ENCODE measurements at places on chromosomes 2 and 18.

DNA sequence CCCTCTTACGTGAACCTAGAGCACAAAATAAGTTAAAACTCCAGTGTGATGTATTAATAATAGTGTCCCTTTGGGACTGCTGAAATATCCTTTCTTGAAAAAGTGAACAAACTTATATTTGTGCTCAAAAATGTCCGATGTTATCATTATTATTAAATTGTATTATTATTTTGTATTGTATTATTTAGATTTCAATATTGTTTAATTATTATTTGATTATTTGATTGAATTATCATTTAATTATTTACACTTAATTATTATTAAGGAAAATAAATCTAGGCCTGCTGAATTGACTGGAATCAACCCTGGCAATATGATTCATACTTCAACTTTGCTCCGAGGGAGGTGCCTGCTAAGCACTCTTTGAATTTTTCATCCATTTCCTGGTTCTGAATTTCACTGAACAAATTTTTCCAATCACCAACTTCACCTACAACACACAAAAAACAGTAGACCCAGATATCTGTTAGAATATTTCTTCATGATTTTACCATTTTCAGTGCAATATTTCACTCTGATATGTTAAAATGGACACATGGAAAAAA lies 10.9 kb upstream of the EIF2AK2 start:
- DNase-seq = no peak

DNA sequence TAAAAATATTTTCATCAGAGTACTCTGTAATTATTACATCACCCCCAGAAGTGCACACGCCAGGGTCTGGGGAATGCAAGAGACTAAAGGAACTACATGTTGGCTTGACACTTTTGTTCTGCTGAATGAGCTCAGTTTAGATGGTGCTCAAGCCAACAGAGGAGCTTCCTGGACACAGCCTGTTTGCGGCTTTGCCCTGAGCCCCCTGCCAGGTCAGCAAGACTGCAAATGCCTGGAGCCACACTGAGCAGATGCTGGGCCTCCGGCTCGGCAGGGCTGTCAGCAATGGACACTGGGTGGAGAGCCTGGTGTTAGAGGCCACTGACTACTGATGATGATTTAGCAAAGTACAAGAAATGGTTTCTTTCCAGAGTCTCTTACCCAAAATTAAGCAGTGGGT lies 31.9 kb downstream of the PTPN18 start:
- no peak for DNase-seq

GRCh38 chr18:11749305-11749704 lies 60.2 kb downstream of the GNAL start:
- no peak for DNase-seq

GRCh38 chr18:24846138-24846537 lies 385.7 kb downstream of the HRH4 start:
- DNase-seq = no peak

GRCh38 chr2:224412141-224413015 lies 10.5 kb upstream of the FAM124B start:
- DNase-seq = no peak

DNA sequence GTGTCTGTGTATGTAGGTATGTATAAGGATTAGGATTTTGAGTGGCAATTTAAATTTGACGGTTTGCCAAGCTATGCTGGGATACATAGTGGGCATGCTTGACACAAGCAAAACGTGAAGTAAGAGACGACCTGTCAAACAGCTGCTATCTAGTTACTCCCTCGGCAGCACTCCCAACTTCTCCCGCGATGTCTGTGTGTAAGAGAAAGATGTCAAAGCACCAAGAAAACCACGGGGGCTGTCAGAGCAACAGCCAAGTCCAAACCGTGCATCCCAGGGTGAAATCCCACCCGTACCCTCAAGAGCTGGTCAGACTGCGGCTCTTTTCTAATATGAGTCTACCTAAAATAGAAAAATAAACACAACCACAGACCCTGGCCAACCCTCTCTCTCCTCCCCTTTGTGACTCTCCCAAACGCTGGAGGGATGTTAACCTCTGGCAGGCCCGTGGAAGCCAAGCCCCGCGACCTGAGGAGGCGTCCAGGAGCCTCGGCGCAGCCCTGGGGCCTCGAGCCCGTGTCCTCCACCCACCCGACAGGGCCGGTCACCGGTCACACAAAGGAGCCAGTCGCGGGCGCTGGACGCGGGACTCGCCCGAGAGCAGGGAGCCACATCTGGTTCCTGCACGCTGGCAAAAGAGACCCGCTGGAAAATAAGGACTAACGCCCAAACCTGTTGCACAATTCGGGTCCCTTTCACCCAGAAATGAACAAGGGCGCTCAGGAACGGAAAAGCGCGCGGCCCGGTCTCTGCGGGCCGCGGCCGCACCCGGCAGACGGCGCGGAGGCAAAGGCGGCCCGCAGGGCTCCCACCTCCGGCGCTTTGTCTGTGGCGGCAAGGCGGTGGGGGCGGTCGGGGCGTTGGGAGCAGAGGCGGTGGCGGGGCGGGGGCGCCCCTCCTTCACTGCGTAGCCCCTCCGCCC lies 925 bp downstream of the SESTD1 start:
- DNase-seq = no peak

GRCh38 chr2:85813211-85813981 lies 59.6 kb downstream of the ATOH8 start:
- no peak for DNase-seq

- DNase-seq = peak; percentile 69
Measured at GRCh38 chr2:64831134-64831976, 157.8 kb upstream of the SLC1A4 start.

GRCh38 chr2:191276792-191277465 lies 31.7 kb downstream of the MYO1B start:
- no peak for DNase-seq

DNA sequence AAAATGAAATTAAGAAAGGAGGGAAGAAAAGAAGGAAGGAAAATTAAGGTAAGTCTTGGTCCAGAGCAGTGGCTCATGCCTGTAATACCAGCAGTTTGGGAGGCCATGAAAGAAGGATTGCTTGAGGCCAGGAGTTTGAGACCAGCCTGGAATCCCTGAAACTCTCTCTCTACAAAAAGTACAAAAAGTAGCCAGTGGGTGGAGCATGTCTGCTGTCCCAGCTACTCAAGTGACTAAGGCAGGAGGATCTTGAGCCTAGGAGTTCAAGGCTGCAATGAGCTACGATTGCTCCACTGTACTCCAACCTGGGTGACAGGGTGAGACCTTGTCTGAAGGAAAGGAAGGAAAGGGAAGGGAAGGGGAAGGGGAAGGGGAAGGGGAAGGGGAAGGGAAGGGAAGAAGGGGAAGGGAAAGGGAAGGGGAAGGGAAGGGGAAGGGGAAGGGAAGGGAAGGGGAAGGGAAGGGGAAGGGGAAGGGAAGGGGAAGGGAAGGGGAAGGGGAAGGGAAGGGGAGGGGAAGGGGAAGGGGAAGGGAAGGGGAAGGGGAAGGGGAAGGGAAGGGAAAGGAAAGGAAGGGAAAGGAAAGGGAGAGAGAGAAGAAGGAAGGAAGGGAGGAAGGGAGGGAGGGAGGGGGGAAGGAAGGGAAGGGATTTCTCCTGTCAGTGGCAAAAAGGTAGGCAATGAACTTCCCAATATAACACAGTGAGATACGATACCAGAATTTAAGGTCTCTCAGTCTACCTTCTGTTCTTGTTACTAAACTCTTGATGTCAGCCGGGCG lies 412.8 kb downstream of the CMPK2 start:
- DNase-seq = no peak

DNA sequence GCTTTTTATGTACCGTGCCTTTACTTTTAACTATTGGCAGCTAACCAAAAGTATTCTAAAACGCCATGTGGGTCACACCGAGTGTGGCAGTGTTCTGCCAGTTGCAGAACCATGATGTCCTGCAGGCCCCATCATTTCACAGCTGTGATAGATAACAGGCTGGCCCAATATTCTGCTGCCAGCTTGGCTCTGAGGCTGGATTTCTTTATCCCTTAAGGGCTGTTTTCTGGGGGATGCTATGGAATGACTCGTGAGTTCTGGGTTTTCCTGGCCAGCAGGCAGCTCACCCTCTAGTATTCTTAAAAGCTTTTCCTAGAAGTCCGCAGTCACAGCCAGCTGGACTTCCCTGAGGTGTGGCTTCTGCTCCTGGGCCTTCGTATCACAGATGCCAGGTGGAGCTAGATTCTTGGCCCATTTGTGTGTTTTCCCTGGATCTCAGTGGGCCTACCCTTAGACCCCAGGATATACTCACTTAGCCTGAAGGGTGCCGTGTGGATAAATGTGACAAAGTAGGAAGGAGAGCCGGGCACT lies 41.0 kb downstream of the FHOD3 start:
- no peak for DNase-seq

DNA sequence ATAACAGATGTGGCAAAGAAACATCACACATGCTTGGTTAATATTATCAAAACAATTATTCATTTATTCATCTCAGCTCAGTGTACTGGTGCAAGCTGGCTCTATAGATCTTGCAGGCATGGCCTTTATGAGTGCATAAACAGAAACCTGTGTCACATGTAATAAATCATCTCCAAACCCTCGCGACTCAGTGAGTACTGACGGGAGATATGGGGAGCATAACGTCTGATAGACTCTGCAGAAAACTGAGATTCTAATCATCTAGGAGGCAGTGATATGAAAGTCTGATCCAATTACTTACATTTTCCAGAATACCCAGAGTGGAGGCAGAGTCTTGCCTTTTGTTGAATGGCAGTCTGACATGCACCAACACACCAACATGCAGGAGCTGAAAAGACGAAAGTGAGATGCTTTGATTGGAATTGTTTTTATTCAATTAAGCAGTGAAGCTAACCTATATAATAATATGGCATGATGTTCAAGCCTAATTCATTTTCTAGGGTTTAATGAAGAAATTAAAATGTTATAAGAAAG lies 416.8 kb downstream of the RNF144A start:
- DNase-seq = no peak

- DNase-seq = no peak
Measured at GRCh38 chr2:172609488-172609887, 53.6 kb downstream of the PDK1 start.

GRCh38 chr18:49663899-49664890 lies 102.3 kb downstream of the LIPG start:
- DNase-seq = no peak

DNA sequence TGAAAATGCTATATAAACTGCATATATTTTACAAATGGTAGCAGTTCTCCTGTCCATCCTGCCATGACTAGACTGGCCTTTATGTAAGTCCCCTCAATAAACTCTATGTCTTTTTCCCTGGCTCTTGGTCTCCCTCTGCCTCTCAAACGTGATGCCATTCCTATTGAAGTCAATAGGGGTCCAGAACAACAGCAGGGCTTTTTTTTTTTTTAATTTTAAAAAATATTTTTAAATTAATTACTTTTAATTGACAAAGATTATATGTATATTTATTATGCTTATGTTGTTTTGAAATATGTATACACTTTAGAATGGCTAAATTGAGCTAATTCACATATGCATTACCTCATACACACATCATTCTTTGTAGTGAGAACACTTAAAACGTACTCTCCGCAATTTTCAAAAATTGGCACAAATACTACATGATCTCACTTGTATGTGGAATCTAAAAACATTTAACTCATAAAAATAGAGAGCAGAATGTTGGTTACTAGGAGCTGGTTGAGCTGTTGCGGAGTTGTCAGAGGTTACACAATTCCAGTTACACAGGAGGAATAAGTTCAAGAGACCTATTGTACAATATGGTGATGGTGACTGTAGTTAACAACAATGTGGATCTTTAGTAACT lies 123.1 kb downstream of the LRRTM4 start:
- DNase-seq = no peak

DNA sequence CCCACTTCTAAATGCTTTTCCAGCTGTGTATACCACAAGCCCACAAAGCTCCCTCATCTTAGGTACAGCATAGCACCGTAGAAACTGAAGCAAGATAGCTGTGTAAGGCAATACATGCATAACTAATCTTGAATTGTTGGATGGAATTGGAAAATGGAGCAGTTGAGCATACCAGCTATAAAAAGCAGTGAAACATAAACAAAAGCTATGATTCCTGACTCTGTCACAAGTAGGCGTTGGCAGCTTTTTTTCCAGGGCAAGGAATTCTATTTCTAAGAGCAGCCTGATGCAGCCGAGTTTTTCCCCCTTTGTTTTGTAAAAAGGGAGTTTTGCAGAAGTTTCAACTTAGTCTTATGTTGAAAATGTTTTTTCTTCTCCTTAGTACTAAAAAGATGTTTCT lies 32.4 kb downstream of the MOGAT1 start:
- no peak for DNase-seq

DNA sequence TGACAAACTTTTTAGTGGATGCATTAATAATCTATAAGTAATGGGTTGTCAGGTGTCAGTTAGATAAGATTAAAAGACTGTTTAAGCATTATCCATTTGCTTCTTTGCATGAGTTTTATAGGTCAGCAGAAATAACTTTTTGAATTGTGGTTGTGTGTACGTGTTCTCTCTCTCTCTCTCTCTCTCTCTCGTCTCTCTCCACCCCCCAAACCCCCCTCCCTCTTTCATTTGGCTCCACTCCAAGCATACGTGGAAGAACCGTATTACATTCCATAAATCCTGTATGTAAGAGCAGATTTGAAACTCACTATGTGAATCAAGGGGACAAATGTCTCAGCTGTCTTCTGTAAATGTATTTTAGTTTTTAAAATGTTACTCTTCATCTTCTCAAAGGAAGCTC lies 120.2 kb downstream of the MEIS1 start:
- DNase-seq = no peak

DNA sequence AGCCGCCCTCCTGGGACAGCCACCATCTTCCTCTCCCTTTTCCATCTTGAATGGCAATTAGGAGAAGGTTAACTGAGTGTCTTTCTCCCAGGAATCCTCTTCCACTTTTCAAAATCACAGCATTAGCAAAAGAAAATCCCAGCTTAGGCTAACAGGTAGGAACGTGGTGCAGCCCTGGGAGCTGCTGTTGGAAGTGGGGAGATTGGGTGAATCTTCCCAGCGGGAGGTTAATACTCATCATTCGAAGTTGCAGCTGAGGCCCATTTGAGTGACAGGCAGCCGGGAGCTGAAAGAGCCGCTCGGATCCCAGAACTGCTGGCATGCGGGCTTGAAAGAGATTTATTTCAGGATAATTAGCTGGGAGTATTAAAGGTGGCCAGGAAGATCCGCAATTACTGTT lies 306.0 kb downstream of the BCL11A start:
- DNase-seq = no peak

GRCh38 chr2:96499061-96499960 lies 5.8 kb downstream of the NEURL3 start:
- DNase-seq = no peak

GRCh38 chr2:10407432-10407831 lies 40.7 kb downstream of the ODC1 start:
- DNase-seq = no peak

- DNase-seq = no peak
Measured at GRCh38 chr2:49426996-49427395, 272.7 kb upstream of the FSHR start.

DNA sequence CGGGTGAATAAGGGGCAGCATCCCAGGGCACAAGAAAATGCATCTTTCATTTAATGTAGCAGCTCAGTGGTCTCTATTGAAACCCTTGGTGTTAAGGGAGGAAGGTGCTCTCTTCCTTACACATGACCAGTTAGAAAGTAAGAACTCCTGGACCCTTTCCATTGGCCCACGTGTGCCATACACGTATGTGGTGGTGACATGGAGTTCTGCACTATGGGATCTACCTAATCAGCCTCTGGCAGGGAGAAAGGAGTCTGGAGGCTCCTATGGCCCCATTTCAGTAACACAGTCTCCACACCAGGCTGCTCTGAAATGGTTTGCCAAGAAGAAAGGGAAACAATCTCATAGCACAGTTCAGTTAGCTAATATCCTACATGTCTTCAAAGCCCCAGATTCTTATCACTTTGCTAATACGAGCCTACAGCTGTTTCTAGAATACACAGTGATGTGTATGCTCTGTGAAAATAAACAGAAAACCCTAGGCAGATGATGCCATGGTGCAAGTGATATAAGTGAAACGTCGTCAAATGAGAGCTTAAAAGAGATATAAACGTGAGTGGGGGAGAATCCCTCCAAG lies 7.0 kb downstream of the EFEMP1 start:
- no peak for DNase-seq

Measured in stimulated activated CD8-positive, alpha-beta memory T cell treated with anti-CD3 and anti-CD28 coated beads, Interleukin-15, amount 100 ng/mL, for 4 hours (primary cell).